ENCODE measurements at places on chromosomes 7 and 10.

GRCh38 chr7:28986028-28986764 is 28.1 kb upstream of the TRIL start:
- no peak for DNase-seq

DNA sequence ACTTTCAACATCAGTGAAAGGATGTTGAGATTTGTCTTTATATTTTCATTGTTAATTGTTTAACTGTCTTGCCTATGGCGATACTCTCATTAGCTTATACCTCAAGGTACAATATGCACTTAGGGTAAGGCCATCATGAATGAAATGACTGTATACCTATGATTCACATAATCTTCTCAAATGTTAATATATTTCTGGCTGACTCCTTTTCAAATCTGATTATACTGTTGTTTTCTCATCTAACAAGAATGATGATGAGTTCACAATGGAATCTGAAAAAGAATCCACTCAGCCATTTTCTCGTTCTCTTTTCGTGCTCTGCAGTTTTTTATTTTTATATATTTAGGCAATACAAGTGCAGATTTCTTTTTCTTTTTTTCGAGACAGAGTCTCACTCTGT is 159.1 kb downstream of the ARHGAP12 start:
- no peak for DNase-seq

- DNase-seq: no peak
Observed at GRCh38 chr7:69630292-69630691, 32.0 kb downstream of the AUTS2 start.

GRCh38 chr10:47073967-47074366 is 162.7 kb downstream of the PTPN20 start:
- no peak for DNase-seq

DNA sequence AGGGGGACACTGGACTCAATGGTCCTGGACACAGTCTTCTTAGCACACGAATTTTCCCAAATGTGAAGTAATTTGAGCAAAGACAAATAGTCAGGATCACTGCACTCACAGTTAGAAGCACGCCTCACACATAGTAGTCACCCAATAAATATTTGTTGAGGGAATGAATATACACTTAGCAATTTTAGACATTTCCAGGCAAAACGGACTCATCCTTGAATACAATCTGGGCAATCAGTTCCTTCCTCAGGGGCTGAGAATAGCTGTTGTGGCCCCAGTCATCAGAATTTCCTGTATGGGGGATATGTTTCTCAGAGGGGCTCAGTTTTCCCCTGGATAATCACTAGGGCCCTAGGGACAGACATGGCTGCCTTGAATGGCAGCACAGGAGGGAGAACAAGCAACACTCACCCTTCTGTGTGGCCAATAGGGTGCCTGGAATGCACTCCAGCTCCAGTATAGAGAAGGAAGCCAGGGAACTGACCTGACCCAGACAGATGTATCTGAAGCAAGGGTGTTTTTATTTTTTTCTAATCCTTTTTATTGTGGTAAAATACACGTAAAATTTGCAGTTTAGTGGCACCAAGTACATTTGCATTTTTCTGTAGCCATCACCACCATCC is 282.7 kb upstream of the ZNF32 start:
- DNase-seq: no peak

DNA sequence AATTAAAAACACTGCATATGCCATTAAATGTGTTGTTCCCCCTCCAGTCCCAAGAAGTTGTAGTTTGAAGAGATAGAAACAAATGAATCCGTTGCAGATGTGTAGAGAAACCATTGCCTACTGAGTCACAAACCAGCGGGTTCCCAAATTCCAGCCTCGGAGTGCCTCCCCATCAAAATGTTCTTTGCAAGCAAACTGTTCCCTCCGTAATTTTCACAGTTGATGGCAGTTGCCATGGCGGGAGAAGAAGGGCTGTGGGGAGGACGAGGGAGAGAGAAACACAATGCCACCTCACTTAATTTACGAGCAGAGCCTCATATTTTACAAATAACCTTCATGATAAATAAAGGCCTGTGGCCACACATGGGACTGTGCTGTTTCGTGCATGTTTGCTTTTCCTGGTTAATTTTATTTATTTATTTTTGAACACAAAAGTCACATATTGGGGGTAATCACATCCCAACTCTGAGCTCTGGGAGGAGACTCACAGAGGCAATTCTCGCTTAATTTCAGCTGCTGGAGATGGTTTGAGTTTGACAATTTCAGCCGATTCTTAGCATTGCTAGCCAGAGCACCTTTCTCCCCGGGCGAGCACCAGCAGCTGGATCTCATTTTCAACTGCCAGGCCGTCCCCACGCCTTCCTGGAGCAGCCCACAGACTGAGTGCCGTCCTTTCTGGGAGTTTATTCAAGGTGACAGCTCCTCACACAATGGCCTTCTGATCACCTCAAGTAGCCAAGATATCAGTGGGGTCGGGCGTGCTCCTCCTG is 1084.2 kb downstream of the KCNMA1 start:
- no peak for DNase-seq

GRCh38 chr7:115289971-115290370 is 368.1 kb downstream of the MDFIC start:
- DNase-seq: no peak

- no peak for DNase-seq
Observed at GRCh38 chr7:41861642-41862041, 158.8 kb upstream of the INHBA start.

- DNase-seq: no peak
Observed at GRCh38 chr7:35875292-35875691, 74.4 kb downstream of the SEPTIN7 start.

DNA sequence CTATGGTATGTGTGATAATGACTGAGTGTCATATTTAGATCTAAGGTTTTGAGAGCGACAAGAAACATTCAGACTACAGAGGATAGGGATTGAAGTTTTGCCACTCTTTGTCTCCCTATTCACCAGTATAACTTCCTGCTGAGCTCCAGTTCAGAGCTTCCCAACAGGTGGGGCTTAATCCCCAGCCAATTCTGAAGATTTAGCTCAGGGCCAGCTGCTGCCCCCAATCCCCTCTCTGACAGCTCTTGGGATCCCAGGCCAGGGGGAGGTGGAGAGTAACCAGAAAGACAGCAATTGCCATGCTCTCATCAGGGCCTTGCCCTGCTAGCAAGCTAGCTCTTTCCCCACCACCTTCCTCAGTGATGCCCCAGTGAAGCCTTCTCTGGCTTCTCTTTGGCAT is 57.8 kb downstream of the TRIL start:
- no peak for DNase-seq

DNA sequence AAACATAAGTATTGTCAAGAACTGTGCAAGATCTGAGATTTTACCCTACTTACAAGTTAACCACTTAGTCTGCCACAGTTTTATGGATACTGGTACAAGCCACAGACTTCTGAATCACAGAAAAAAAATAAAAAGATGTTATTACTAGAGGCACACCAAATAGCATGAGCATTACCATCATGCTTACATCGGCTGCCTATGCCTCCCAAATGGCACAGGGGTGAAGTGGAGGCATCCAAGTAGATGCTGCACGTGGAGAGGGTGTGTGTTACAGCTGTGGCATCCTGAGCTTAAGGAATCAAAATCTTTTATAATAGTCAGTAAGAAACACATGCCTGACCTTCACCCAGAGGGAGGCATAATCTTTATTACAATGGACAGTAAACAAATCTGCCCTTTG is 207.8 kb downstream of the TFEC start:
- no peak for DNase-seq

GRCh38 chr10:24617771-24618396 is 105.8 kb downstream of the ARHGAP21 start:
- peak; percentile 68 for DNase-seq

GRCh38 chr7:27948861-27949260 is 208.9 kb downstream of the TAX1BP1 start:
- DNase-seq: no peak

DNA sequence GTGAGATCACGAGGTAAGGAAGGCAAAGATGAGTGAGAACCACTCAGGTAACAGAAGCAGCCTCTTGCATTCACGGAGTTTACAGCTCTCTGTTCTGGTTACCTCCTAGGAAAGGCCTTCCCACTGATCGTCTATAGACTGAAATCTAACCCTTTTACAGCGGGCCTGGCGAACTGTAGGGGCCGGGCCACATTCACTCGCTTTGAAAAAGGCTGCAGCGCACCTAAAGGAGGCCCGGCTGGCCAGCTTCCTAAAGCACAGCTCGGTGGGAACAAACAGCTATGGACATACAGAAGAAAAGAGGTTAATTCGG is 565 bp downstream of the ATP5MK start:
- DNase-seq: no peak

GRCh38 chr10:64731016-64731415 is 1209.8 kb downstream of the REEP3 start:
- no peak for DNase-seq

DNA sequence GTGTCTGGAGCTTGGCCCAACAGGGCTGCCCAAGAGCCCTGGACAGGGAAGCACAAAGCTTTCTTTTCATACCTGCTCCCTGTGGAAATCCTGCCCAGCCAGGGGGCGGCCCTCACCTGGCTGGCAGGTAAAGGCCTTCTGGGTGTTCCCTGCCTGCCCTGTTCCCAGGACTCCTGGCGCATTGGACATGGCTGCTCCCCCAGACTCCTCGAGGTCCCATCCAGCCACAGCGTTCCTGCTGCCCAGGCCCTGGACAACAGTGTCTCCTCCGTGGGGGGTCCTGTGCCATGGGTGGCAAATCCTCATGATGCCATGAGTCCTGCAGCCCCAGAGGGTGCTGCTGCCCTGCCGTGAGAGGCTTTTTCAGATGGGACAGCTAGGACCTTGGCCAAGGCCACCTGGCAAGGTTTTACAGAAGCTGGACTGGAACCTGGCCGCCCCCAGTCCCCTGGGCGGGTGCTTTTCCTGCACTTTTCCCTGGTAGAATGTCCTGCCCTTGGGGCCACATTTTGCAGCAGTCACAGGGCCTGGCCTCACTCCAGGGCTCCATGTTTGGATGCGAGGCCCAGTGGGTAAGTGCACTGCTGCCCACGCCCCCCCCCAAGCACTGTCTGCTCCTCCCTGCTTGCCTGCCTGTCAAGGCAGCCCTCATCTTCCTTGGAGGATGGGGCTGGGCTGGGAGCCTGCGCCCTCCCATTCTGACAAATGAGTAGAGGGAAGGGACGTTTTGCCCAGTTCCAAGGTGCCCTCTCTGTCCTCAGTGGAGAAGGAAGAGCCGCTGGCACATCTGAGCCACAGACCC is 60.7 kb downstream of the LHPP start:
- no peak for DNase-seq

- DNase-seq: peak; percentile 93
Observed at GRCh38 chr10:119686465-119687191, 35.4 kb downstream of the BAG3 start.
